Breast epithelium (tissue), 4 donors: ENCODE measurements at places on chromosomes 4 and X.
A peak's percentile ranks its signal among the peaks of the same experiment; 100 is the strongest.

GRCh38 chrX:34956916-34957315 lies 14.3 kb downstream of the FAM47B start:
- no peak for DNase-seq

- no peak for DNase-seq
Observed at GRCh38 chr4:6184169-6184568, 16.2 kb downstream of the JAKMIP1 start.

DNA sequence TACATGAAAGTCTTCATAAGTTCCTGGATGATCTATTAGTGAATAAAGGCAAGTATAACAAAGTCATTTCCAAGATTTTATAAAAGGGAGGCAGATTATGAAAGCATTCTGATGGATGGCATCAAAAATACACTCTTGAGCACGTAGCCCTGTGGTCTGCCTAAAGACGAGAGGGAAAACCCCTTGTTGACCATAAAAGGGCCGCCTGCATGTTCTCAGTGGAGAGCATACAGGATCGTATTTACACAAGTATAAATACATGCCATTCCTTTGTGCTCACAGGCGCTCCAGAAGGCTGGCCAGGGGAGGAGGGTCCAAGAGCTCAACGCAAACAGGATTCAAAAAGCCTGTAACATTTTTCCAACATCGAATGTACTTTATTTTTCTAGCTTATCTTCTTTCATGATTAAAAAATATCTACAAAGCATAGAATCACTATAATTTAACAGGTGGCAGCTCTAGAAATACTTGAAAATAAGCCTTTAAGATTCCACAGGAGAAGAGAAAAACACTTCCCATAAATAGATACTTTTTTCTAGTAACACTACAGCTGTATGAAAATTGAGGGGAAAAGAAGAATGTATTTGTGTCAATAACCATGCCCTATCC lies 29.6 kb downstream of the PDGFC start:
- DNase-seq = no peak

- DNase-seq = no peak
Observed at GRCh38 chr4:7286170-7286569, 93.8 kb downstream of the SORCS2 start.

DNA sequence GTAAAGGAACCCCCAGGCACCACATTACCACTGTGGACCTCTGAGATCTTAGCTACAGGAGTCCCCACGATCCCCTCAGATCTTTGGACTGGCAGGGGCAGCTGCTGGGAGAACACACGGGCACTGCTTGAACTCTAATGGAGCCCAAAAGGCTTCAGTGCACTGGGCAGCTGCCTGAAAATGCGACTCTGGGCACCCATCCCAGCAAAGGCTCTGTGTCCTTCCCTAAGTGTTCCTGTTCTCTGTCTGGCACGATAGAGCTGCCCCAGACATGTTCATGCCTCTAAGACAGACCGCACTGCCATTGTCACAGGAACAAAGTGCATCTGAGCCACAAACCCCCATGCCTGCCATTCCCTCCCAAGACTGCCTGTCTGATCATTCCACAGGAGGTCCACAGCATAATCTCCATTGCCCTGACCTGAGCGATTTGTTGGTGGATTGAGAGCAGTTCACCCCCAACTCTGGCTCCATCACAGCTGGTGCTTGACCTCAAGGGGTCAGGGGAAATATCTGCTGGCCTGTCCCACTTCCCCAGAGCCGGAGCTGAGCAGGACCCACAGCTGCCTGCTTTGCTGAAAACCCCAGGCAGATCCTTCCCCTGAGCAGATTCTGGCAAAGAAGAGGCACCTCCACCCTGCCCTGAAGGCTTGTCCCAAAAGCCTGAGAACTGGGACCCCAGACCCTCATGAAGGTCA lies 436.0 kb upstream of the INTU start:
- no peak for DNase-seq

GRCh38 chr4:10625131-10625530 lies 59.4 kb downstream of the CLNK start:
- no peak for DNase-seq

DNA sequence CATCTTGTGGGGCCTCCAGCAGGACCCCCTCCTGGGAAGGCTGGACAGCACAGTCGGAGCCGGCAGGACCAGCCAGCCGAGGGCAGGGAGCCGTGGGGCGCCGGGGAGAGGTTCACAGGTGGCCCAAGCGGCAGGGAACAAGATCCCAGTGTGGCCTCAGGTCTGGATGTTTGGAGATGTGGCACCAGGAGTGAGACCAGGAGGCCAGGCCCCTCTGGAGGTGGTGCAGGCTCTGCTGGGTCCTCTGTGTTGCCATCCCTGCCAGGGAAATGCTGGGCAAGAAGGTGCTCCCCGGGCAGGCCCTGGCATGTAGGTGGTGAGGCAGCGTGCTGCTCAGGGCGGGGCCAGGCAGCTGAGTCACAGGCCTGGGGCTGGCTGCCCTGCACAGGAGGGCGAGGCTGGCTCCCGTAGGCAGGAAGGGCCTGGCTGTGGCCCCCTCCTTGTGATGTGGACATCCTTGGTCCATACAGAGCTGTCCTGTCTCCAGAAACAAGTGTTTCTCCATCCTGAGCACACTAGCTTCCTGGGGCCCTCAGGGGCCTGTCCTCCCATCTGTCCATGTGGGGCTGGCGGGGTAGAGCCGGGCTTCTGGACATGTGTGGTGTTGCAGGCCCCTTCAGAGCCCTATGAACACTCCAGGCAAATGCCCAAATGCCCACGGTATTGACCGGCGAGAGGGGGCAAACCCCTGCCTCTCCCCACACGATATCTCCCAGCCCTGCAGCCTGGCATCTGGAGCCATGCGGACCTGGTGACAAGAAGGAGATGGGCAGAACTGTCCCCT lies 4.8 kb upstream of the HGFAC start:
- peak; percentile 73 for DNase-seq

GRCh38 chr4:7782783-7783182 lies 156.9 kb downstream of the AFAP1 start:
- no peak for DNase-seq

GRCh38 chr4:913280-913618 lies 18.9 kb downstream of the GAK start:
- DNase-seq = no peak

GRCh38 chr4:26937139-26937538 lies 76.5 kb downstream of the STIM2 start:
- DNase-seq = no peak

GRCh38 chrX:154431341-154431740 lies 2.9 kb downstream of the ATP6AP1 start:
- DNase-seq = no peak

- no peak for DNase-seq
Observed at GRCh38 chr4:159343116-159343515, 240.2 kb downstream of the RAPGEF2 start.

GRCh38 chrX:49838374-49838773 lies 9.3 kb downstream of the PAGE4 start:
- DNase-seq = no peak

DNA sequence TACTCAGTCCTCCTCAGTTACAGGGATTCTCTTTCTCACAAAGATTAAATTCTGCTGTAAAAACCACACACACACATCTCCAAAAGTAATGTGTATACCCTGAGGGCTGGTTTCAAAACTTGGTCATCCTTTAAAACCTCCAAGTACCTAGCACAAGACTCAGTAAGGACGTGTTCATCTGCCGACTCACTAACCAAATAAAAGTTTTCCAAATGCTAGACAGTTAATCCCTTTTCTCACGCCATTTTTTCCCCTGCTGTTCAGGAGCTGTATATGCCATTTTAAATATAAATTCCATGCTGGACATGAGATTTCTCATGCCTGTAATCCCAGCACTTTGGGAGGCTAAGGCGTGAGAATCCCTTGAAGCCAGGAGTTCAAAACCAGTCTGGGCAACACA lies 3.9 kb upstream of the SAT1 start:
- no peak for DNase-seq

DNA sequence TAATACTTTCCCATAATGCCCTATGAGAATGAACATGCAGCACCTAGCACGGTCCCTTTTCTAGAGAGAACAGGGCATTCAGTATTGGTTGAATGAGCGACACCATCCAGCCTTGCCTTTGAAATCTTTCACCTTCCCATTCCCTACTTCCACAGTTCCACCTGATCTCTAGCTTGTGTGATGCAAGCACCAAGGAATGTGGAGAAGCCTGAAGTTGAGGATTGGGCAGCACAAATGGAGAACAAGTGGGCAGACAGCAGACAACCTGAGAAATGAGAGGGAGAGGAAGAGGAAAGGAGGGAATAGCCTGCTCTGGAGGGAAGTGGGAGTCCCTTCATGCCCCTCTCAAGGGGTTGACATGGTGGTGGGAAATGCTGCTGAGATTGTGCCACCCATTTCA lies 365.1 kb upstream of the CXorf51A start:
- DNase-seq = no peak

GRCh38 chr4:183766140-183766539 lies 107.0 kb downstream of the TRAPPC11 start:
- DNase-seq = no peak

GRCh38 chrX:130393451-130394074 lies 8.1 kb upstream of the GPR119 start:
- no peak for DNase-seq

DNA sequence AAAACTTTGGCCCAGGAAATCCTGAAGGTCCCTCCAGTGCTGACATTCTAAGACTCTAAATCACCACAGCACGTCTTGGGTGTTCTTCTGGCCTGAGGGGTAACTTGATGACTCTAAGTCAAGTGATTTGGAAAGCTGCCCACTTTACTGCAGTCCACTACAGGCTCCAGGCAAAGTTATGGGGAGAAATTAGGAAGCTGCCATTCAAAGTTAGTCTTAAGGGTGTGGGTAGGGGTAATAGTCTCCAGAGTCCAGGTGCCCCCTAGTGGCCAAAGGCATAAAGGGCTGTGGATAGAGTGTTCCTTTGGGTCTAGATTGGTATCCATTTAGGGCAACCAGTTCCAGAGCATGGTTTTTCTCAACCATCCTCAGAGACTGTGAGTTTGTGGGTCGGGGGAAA lies 38.7 kb upstream of the SLC16A2 start:
- DNase-seq = peak; percentile 51

GRCh38 chr4:39528061-39528465 lies 824 bp upstream of the UGDH start:
- no peak for DNase-seq

DNA sequence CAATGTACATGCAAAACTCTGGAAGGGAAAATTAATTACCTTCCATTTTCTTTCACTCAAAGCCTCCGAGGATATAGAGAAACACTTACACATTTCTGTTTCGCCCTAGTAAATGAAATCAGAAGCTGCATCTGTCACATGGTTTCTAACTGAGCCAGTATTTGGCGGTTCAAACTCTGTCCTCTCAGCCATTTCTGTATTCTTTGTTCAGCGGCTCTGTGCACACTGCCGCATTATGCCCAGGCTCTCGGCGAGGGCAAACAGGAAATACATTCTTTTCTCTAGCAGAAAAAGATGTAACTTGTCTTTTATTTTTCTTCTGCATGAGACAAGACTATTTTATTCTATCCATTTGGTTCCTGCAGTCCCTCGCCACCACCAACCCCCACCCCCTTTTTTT lies 71.4 kb upstream of the GPM6B start:
- no peak for DNase-seq

DNA sequence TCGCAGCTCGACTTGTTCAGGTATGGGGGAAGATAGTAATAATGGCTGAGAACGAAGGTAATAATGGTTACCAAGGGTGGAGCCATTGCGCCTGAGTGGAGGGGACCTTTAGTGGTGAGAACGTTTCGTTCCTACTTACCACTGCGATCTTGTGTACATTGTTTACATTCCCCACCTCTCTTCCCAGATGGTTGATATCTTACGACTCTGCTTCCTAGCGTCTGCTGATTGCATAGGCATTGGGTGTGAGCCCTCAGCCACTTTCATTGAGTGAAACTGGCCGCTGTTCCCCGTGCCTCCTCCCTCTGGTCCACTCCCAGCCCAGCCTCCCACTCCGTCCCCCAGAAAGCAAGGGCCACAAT lies 850 bp downstream of the IGBP1 start:
- no peak for DNase-seq

DNA sequence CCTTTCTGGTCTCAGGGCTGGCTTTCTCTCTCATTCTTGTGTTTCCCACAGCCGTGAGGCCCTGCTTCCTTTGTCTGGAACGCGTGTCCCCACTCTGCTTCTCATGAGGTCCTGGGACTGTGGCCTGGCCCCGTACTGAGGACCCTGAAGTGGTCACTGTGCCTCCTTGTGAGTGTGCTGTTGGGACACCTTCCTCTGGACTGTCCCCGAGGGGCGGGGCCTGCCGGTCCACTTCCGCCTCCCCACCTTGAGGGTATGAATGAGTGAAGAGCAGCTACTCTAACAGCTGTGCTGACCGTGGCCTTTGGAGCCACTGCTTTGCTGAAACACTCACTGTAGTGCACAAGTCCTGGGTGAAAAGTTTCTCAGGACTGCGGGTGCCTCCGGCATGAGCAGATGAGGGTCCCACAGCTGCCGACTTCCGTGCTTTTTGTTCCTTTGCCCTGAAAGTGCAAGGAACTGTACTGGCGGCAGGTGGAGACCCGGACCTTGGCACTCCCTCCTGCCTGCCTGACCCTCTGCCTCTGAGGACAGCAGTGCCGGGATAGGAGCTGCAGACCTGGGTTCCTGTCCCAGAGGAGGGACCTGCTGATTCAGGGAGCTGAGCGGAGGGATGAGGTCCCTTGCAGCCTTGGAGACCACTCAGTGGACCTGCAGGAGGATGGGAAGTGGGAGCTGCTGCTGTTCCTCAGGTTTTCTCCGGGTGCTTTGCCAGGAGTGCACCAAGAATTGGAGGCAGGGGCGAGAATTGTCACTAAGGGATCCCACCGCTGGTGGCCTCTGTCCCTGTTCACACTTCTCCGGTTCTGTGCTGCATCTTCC lies 38.0 kb downstream of the HTT-AS start:
- DNase-seq = no peak

DNA sequence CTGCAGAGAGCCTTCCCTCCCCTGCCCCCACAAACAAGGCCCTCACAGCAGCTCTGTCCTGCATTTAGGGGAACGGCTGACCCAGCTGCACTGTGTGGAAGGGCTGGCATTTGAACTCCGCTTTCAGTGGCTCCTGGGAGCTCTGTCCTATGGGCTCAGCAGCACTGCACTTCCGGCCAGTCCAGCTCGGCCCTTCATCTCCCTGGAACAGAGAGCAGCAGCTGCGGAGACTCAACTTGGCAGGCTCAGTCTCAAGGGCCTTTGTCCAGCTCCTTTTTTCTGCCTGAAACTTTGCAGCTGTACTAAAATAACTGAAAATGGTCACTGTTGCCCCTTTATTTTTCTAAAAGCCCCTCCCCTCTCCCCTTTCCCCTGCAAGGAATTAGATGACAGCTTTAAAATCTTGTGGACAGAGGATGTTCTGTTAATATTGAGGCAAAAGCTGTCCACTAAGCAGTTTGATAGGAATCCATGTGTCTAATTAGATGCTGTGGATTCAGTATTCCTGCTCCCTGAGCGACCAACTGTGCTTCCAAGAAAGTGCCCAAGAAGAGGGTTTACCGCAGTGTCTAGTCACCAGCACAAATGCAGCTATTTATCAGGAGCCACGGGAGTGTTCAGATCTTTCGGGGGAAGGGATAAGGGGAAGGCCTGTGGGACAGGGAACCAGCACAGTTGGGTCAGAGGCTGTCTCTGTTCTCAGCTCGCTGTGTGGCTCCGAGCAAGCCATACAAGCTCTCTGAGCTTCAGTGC lies 133.1 kb downstream of the AFAP1 start:
- DNase-seq = no peak

GRCh38 chrX:9148615-9149399 lies 114.9 kb upstream of the FAM9B start:
- DNase-seq = no peak

GRCh38 chr4:88244816-88245579 lies 39.4 kb downstream of the PPM1K start:
- DNase-seq = no peak
